ENCODE measurements at places on chromosomes 7 and 10.

DNA sequence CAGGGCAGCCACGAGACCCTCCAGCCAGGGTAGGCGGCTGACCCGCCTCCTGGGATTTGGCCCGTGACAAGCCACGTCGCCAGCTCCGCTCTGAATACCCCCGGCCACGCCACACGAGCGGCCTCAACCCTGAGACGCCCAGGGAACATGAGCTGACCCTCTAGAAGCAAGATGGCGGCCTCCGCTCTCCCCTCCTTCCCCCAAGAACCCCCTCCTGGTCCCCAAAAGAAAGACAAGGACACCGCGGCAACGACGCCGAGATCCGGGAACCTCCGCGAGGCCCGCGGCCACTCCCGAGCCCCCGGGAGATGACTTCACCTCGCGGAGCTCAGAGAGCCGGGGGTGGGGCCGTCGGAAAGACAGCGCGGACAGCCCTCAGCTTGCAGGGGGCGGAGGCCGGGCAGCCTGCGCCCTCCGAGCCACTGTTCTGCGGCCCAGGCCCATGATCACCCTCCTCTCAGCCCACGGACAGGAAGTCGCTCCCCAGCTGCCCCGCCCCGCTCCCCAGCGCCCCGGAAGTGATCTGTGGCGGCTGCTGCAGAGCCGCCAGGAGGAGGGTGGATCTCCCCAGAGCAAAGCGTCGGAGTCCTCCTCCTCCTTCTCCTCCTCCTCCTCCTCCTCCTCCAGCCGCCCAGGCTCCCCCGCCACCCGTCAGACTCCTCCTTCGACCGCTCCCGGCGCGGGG is at the start of gene RALA:
RALA (plus strand) TSS at position 526 of the 685 bp plus-strand sequence. CDS start 63,096 bp downstream, outside the sequence.
- DNase-seq = peak; percentile 87

DNA sequence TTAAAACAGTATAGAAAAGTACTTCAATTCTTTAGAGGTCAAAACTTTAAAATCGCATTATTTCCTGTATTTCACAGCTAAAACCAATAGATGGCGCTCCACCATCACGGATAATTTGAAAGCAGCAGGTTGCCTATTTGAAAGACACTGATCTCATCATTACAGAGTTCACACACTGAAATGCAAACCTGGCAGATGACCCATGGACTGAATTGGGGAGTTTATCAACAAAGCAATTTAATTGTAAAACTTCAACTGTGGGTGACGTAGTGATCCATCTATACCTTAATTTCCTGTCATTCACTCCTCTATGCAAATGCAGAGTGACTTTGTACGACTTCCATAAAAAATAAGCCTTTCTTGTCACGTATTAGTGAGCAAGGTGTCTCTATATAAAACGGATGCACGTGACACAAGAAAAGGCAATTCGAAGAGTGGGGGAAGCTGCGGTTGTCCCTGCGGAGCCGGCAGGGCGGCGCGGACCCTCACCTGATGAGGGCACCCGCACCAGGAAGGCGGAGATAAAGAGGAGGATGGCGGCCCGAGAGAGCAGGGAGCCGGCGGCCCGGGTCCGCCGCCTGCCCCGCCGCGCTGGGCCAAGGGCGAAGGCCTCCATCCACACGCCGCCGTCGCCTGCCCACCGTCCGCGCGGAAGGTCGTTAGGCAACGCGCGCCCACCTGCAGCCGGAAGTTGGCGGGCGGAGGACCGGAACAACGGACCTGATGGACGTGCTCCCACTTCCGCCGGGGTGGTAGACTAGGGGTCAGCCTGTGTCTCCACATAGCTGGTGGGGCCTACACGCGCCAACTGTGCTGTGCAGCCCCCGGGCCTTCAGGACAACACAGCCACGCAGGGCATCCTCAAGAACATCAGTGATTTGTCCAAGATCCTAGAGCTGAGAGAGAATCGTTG is at the start of gene ZPBP:
ZPBP (minus strand) TSS at position 668 of the 913 bp plus-strand sequence; CDS start at position 616, 52 bp downstream.
- peak; percentile 67 for DNase-seq

DNA sequence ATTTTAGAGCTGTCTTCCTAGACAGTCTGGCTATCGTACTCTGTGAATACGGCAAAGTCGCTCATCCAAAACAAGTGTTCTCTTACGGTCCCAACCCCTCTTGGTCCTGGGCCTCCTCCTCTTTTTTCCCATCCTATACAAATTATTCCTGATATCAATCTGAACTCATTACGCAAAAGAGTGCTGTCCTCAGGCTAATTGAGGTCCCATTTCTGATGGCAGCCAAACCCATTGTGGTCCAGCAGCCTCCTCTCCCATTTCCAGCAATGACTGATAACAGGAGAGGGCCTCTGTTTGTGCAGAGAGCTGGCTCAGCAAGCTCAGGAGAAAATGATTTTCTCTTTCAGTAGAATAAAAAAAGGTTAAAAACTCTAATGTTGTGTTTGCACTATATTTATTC is 203.4 kb upstream of the GHITM start:
- no peak for DNase-seq

- DNase-seq = no peak
Measured at GRCh38 chr7:87317691-87318245, 27.7 kb upstream of the CROT start.

GRCh38 chr7:130904792-130905191 is 170.8 kb upstream of the KLF14 start:
- peak; percentile 50 for DNase-seq

GRCh38 chr7:149423449-149424110 is 37.3 kb downstream of the ZNF777 start:
- no peak for DNase-seq

Data from PC-3 (cell line).